ENCODE measurements at places on chromosomes 2 and 18. TPM values are rescaled to one million over a fixed set of nuclear protein-coding genes. Genes with fewer than 3 reads are reported as not detected.

- no peak for DNase-seq
Observed at GRCh38 chr2:224417947-224418346, 16.0 kb upstream of the FAM124B start.

DNA sequence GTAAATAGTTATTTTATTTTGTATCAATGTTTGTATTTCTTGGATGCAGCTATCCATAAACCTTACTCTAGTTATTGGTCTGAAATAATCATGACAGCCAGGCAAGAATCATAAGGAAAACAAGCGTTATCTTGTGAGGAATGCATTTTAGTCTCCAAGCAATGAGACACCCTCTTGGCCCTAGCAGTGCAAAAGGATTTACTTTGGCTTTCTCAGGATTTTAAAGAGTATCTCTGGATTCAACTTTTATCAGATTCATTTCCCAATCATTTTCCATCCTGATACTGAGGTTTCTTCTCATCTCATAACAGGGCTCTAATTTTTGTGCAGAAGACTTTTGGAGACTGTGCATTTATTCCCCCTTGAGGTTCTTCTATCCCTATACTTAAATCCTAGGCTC is 480.8 kb downstream of the TMX3 start:
- no peak for DNase-seq

GRCh38 chr2:212936572-212936971 is 214.8 kb downstream of the IKZF2 start:
- no peak for DNase-seq

DNA sequence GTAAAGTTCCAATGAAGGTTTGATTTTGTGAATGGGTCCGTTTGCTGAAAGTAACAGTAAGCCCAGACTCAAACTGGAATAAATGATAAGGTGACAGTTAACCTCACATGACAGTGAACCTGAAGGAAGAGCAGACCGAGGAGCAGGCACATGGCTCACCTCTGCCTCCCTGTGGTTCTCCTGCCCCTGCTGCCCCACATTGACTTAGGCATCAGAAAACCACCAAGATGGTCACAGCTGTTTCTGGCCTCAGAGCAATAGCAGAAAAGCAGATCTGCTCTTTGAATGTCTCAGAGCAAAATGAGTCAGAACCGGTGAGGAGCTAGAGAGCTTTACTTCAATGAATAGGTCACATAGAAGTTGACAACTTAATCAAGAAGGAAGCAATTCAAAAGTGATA is 487.6 kb downstream of the METTL4 start:
- DNase-seq = no peak

- DNase-seq = peak; percentile 29
Observed at GRCh38 chr2:168244318-168244717, 3.1 kb downstream of the STK39 start.

- DNase-seq = no peak
Observed at GRCh38 chr2:233974530-233975071, 57.4 kb downstream of the TRPM8 start.

DNA sequence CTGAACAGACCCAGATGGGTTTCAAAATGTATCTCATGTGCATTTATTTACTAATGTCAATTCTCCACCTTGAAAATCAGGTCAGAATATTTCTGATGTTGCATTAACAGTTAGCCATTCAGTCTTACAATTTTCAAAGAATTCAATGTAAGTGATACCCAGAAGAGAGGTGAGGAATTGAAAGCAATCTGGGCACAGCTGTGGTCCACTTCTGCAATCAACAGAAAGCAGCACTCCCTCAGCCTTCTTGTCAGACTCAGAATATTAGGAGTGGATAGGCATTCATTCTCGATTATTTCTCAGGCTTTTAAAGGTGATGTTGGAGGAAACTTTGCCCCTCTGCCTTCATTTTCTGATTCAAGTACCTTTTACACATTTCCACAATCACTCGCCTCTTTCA is 15.7 kb downstream of the CCL20 start:
- DNase-seq = no peak

GRCh38 chr18:48889115-48889941 is 61.4 kb downstream of the SMAD7 start:
- DNase-seq = no peak

DNA sequence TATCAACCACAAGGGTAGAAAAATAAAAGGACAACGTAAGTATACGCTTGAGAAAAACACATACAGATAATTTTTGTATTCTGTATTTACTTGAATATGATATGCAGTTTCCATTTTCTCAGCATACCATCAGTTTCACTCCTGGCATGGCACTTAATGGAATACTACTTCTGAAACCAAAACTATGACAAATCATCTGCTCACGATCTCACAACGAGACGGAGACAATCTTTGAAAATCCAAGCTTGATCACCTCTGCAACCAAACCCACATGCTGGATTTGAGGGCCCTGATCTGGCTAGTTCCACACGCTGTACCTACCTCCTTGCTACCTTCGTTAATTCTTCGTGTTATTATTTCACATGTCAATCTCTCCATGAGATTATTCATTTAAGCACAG is 387.6 kb downstream of the NBAS start:
- DNase-seq = no peak

Gene FBLN7
- 2.5 TPM for total RNA-seq

Gene PKDCC
- total RNA-seq = not detected

Gene CHRND
- total RNA-seq = not detected

Gene C2orf78
- not detected for total RNA-seq

Gene NBAS
- 16.9 TPM for total RNA-seq

Gene GKN1
- not detected for total RNA-seq

Gene FAM161A
- total RNA-seq = 0.56 TPM

Gene WNT10A
- 4.9 TPM for total RNA-seq

Gene CYS1
- total RNA-seq = not detected

All from CD8-positive, alpha-beta T cell (primary cell).